SJSA1 (cell line): ENCODE measurements at places on chromosomes 3 and 15.

GRCh38 chr3:78754066-78754743 is 1013.6 kb downstream of the ROBO1 start:
- DNase-seq, result no peak

- DNase-seq, result peak; percentile 56
Observed at GRCh38 chr15:81454024-81454423, 80.0 kb upstream of the TMC3 start.

DNA sequence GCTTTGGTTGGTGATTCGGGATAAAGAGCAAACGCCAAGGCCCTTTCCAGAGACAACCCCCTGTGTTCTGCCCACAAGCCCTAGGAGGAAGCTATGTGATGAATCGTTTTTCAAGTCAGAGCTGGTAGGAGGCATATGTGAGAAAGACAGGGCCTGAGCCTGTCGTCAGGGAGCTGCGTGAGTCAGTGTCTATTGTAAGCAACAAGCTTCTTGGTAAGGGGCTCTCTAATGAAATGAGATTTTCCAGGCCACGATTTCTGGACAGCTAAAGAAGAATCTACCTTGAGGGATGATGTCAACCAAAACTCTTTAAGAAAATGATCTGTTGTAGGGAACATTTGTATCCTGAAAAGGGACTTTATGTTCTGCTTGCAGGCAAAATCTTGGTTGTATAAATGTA is 318.9 kb upstream of the IL12A start:
- DNase-seq, result no peak

GRCh38 chr15:31802761-31803160 is 227.6 kb upstream of the CHRNA7 start:
- no peak for DNase-seq

- DNase-seq, result no peak
Observed at GRCh38 chr15:90561344-90562244, 31.9 kb downstream of the CRTC3 start.

- no peak for DNase-seq
Observed at GRCh38 chr3:104018541-104018940, 1348.2 kb upstream of the ALCAM start.

GRCh38 chr3:17642474-17642873 is 100.0 kb downstream of the TBC1D5 start:
- DNase-seq, result no peak
